HT1080 (cell line): ENCODE measurements at places on chromosomes 4 and X.

GRCh38 chrX:36961590-36961989 lies 46.6 kb upstream of the FAM47C start:
- no peak for DNase-seq

DNA sequence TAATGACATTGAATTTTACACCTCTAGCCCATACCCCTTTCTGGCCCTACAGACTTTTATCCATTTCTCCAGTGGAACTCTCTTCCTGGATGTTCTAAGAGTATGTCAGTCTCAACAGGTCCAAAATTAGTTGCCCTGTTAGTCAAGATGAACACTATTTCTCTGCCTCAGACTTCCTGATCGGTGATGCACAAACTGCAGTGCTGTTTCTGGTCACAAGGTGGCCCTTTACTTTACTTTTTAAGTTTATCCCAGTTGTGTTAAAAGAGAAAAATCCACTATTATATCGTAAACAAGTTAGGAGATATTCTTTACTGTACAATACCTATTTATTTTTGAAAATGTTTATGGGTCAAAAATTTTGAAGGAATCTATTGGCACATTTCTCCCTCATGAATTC lies 13.1 kb downstream of the TCEAL7 start:
- DNase-seq = peak; percentile 27

- no peak for DNase-seq
Measured at GRCh38 chrX:115534383-115534782, 26.6 kb upstream of the PLS3 start.

GRCh38 chr4:99028187-99028586 lies 32.7 kb downstream of the METAP1 start:
- DNase-seq = no peak

DNA sequence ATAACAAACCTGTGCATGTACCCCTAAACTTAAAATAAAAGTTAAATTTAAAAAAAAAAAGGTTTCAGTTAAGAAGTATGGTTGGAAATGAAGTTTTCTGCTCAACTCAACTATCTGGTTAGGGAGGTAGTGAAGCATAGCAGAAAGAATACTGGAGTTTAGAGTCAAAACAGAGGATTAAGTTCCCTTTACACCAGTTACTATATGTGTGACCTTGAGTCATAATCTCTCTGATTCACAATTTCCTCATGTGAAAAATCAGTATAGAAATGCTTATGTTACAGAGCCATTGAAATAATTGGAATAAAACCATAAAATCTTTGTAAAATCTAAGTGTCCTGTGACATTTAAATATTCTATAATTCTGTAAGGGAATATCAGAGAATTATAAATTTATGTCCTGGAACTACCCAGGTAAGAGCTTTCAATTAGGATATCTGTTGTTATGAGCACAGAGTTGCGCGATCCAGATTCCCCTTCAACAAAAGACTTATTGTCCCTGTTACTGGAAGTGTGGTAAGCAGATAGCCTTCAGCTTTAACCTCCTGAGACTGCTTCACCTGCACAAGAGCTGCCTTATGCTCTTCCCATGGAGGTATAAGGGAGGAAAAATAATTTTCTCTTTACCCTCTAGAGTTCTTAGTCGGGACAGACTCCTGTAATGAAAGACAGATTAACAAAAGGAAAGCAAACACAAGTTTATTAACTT lies 203.8 kb upstream of the NRK start:
- peak; percentile 9 for DNase-seq

DNA sequence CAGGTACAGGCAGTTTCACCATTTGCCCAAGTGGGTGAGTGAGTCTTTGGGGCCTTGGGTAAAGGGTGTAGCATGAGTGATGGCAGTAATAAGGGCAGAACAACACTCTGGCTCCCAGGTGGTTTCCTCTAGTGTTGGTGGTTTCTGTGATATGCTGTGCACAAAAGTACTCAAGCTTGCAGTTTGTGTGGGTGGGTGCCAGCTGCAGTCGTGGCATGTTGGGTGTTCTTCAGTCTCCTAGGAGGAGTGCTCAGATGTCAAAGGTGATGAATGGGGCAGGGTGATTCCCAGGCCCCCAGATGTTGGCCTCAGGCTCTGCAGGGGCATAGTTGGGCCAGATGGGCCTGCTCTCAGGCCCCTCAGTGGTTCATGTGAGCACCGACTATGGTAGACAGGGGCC lies 166.1 kb upstream of the KLF8 start:
- DNase-seq = no peak

DNA sequence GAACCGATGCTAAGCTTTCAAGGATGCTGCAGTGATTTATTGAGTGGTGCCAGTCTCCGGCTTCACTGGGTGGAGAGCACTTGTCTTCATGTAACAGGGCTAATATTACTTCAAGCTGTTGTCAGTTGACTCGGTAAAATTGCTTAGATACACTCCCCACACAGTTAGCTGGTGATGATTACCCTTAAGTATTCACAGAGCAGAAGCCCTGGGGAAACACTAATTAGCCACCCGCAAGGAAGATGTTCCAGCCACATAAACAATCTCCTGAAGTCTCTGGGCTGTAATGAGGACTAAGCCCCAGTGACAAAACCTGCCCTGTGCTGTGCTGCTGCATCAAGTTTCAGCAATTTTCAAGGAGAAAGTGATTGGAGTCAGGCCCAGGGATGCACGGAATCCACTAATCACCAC lies 37.3 kb upstream of the GK2 start:
- DNase-seq = no peak

DNA sequence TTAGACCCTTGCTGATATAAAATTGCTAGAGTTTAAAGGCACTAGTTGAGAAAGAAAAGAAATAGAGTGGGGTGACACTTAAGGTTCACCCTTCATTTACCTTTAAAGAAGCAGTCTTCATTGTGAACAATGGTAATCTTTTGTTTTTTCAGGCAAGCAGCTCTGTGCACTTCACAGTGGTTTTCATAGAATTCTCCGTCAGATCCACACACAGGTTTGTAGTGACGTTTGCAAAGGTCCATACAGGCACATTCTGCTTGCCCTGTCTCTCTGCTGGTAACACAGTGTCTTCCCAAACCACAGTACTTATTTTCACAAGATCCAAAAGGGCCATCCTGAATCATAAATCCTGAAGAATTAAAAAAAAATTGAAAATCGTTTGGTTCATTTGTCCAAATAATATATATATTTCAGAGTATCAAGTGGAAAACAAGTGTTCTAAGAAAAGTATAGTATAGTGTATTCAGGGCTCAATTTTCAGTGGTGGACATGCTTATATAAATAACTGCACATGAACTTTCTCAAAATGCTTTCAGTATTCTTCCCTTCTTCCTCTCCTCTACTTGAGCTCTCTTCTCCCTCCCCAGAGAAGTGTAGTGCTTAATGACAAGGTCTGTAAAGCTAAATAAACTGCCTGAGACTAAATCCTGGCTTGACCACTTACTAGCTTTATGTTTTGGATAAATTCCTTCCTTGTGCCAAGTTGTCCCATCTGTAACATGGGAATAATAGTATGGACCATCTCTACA lies 243.3 kb downstream of the FSTL5 start:
- DNase-seq = no peak

DNA sequence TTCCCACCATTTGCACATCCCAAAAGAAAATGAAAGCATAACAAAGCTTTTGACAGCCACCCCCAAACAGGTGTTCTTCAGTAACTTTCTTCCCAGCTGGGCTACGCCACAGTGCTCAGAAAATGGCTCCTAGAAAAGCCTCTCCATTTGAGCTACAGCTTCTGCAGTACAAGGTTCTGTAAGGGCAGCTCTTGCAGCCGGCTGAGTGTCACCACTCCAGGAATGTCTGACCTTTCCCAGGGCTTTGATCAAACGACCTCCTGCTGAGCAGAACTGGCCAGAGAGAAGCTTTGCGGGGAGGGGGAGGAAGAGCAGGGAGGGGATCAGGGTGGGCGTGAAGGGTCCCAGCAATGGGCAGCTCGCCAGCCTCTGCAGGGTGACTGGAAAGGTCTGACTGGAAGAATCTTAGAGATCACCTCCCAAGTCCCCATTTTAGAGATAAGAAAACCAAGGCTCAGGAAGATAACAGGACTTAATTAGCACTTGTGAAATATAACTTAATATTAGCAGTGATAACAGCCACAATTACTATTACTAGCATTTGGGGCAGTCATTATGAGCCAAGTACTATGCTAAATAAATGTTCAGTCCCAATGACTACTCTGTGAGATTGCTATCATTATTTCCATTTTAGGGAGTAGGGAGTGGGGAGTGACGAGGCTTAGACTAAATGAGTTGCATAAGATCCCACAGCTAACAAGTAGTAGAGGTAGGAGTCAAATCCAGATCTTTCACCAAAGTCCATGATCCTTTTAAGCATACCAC lies 51.1 kb downstream of the LEF1 start:
- DNase-seq = no peak

GRCh38 chrX:19798423-19798822 lies 89.0 kb downstream of the SH3KBP1 start:
- DNase-seq = peak; percentile 11

GRCh38 chr4:69830560-69831269 lies 29.2 kb downstream of the SULT1E1 start:
- peak; percentile 23 for DNase-seq

GRCh38 chrX:57915680-57916079 lies 5.4 kb upstream of the ZXDA start:
- no peak for DNase-seq

- no peak for DNase-seq
Measured at GRCh38 chr4:154425514-154425913, 66.1 kb downstream of the DCHS2 start.

DNA sequence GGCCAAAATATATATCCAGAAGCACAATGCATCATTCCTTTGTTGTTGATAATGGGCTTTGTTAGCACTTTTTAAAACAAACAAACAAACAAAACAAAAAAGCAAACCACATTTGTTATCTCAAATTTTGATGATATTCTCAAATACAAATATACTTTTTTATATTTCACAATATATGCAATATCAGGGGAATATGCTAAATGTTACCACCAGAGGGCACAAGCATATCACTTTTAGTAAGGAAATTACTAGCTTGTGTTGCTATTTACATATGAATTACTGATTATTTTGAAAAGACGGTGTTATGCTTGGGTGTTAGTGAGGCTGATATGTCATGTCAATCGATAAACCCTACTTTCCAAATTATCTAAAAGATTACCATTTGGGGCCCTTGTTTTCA lies 29.1 kb downstream of the RIPPLY1 start:
- no peak for DNase-seq
